C1 segment of cervical spinal cord (tissue), 14 donors: ENCODE measurements at places on chromosomes 5 and 9.

- DNase-seq: no peak
Measured at GRCh38 chr9:127105805-127106465, 16.5 kb downstream of the ANGPTL2 start.

DNA sequence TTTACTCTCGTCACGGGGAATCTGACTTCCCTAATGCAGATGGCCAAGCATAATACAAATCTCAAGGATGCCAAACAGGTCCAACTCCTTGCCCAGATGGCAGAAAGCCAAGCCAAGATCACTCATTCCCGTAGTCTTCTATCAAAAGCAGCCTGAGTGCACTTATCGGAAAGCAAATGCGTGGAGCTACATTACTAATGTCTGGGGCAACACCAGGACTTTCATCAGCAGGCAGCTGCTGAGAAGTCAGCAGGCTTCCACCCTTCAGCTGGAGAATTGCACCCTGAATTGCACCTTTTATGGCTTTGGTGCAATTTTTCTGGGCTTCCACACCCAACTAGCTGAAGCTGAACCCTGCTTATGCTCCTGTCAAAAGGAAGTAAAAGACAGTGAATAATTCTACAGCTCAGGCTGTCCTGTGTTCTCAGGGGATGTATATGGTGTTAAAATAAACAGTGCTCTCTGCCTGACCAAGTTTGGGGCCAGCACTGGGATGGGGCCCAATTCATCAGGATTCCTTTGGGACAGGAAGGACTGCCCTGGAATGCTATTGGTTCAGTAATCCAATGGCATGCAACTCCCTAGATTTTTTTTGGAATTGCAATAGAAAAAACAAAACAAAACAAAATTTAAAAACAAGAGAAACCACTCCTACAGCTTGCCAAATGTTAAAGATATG lies 92.6 kb downstream of the DPYSL3 start:
- DNase-seq: no peak

DNA sequence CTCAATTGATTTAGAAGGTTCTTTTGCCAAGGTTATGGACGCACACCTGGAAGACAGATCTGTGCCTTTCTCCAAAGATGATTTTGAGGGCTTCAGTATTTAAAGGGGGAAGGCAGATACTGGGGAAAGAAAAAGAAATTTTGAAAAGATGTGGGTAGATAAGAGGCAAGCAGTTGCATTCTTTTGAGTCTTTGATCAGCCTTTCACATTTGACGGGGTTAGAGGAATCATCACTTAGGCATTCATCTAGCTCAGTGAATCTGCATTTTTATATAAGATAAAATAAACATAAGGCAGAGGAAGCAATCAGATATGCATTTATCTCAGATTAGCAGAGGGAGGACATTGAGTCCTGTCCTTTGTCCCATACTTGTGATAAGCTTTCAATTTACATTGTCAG lies 243.4 kb upstream of the RAI14 start:
- DNase-seq: no peak

DNA sequence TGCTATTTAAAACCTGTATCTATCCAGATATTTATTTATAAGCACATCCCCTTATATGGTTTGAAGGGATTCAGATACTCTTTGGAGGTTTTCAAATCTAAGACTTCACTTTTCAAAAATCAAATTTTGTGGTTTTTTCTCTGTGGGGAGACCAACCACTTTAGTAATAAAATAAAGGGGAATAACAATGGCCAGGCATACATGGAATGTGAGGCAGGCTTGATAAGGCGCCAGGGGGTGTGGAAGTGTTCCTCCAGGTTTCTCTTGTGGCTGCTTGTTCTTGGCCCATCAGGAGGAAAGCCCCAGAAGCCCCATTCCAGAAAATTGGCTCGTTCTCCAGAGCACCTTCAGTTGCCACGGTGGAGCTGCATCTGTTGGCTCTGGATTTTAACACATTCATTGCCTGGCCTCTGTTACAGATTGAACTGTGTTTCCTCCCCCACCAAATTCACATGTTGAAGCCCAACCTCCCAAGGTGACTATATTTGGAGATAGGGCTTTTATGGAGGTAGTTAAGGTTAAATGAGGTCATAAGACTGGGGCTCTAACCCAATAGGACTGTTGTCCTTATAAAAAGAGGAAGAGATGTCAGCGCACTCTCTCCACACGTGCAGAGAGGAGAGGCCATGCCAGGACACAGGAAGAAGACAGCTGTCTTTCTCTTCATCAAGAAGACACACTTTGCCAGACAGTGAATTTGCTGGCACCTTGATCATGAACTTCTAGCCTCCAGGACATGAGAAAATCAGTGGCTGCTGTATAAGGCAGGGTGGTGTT lies 195.9 kb downstream of the TMEM38B start:
- no peak for DNase-seq

- DNase-seq: no peak
Measured at GRCh38 chr9:84218322-84218721, 122.2 kb downstream of the SLC28A3 start.

DNA sequence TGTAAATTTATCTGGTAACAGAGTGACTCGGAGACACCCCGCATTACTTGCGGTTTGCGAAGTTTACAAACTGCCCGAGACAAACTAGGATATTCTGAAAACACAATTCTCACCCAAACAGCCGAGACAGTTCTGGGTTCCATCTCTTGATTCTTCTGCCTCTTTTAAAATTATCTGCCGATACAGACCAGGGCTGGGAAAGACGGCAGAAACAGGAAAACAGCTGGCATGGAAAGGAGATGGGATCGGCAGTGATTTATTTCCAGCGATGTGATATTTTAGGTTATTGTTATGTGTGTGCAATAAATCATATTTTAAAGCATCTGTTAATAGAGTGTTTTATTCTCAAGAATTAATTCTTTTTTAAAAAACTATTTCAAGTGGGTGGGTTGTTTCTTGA lies 93.3 kb upstream of the LMX1B start:
- DNase-seq: no peak
